ENCODE measurements at places on chromosomes 7 and 10.

- DNase-seq: no peak
Measured at GRCh38 chr10:126240483-126240882, 147.8 kb downstream of the ADAM12 start.

GRCh38 chr7:54349229-54349628 lies 192.9 kb upstream of the VSTM2A start:
- DNase-seq: no peak

- no peak for DNase-seq
Measured at GRCh38 chr7:156175003-156175402, 362.7 kb upstream of the SHH start.

DNA sequence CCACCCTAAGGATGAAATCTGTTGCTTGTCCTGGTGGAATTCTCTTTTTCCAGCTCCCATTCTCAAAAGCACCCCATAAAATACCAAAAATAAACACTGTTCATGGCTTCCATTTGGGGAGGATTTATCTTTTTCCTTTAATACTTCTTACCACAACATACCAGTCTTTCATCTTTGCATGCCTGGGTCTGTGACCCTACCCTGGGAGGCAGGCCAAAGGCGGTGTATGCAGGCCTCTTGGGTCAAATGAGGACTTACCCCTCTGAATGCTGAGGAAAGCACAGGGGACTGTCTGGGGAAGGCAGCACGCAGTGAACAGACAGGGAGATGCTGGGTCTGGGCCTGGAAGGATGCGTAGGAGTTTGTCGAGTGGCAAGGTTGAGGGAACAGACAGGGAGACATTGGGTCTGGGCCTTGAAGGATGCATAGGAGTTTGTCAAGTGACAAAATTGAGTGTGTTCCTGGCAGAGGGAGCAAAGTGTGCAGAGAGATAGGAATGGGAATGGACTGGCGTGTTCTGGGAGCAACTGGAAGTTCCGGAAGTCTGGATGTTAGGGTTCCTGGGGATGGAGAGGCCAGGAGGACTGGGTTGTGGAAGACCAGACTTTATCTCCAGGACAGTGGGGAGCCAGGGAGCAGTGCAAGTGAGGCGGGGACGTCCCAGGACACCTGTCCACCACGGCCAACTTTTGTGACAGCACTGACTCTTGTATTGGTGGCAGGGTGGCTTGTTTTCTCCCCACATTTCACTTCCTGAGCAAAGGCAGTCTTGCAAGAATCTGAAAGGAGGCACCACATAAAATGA lies 40.8 kb downstream of the MYL10 start:
- DNase-seq: no peak

- no peak for DNase-seq
Measured at GRCh38 chr7:87886875-87887274, 10.6 kb downstream of the DBF4 start.

DNA sequence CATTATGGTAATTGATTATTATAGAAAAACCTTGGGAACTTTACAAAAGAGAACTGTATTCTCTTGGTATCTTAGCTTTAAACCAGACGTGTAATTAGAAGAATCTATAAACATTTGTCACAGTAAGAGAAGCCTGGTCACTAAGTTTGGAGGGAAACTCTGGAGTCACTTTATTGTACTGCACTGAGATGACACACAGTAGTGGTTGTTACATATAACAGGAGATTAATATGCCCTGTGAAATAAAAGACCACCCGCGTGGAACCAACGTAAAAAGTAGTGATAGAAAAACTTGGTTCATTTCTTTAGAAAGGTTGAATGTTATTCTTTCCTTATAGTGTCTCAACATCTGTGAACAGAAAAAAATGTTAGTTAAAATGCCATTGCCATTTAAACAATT lies 416.1 kb downstream of the MDFIC start:
- DNase-seq: no peak

DNA sequence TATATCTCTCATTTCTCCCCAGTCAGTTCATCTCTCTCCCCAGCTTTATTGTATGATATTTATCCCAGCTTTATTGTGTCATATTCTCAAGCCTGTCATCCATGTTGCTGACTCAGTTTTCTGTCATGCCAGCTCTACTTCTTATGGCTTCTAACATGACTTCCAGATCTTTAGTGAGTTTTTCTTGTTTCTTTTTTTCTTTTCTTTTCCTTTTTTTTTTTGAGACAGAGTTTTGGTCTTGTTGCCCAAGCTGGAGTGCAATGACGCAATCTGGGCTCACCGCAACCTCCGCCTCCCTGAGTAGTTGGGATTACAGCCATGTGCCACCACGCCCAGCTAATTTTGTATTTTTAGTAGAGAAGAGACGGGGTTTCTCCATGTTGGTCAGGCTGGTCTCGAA lies 28.7 kb upstream of the CALU start:
- DNase-seq: peak; percentile 59

DNA sequence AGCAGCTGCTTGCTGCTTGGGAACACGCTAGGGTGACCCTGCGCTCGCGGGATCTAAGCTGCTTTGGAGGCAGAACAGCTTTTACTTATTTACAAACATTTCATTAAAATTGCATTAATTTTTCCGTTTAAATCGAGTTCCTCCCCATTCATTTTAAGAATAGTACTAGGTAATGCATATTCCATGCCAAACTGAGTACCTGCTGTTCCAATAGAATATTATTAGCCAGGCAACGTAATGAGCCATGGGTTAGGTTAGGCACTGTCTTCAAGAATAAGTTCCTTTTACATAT lies 860 bp downstream of the EXOC6 start:
- no peak for DNase-seq

DNA sequence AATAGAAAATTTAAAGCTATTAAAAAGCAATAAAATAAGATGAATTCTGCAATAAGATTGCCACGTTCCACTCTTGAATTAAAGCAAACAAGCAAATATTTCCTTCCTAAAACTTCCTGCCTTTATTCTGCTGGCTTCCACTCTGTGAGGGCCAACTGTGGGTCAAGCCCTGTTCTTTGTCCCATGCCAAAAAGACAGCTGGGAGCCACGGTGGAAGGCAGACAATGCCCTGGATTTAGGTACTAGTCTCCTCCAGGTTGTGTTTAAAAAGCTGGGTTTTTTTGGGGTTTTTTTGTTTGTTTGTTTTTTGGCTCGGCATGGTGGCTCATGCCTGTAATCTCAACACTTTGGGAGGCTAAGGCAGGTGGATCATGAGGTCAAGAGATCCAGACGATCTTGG lies 39.1 kb downstream of the LRRTM3 start:
- DNase-seq: no peak

DNA sequence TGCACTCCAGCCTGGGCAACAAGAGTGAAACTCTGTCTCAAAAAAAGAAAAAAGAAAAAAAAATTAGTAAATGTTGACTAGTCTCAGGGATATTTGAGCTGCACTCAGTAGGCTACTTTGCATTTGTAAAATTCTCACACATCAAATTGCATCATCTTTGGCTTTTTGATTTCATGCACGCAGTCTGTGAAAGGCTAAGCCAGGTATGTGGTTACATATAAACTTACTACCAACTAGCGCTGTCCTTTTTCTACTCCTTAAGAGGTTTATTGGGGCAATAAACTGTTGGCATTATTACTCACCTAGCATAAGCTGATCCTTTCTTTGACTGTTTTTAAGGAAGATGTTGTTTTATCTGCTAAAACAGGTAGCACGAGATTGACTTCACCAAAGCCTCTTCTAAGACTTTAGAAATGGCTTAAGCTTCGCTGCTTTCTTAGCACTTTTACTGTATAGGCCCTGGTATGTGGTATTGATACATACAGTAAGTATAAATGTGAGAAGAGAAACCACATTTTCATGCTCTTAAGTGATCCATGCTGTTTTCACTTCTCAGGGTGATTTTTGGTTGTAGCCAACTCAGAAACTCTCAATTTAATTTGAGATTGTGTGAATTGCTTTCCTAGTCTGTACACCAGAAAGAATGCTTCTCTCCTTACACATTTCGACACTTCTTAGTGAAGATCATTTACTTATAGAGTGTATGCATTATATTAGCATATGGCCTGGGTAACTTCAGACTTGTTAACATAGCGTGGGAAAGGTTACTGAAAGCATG lies 323.9 kb downstream of the AUTS2 start:
- no peak for DNase-seq

DNA sequence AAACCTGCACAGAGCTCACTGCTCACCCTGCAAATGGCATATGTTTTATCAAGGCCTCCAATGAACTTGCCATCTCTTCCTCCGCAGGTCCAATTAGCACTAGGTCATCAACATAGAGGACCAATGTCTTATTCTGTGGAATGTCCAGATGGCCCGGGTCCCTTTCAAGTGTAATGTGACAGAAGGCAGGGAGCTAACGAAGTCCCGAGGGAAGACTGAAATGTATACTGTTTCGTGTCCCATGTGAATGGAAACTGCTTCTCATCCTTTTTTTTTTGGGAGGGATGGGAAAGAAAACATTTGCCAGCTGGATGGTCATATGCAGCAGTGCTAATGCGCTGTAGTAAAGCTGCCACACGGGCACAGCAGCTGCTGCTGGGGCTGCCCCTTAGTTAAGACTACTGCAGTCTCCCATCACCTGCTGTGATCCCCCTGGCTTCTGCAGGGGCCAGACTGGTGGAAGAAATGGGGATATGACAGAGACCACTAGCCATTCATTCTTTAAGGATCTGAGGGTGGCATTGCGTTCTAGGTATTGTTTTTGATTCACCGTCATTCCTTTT lies 61.7 kb upstream of the CCNY start:
- DNase-seq: no peak

DNA sequence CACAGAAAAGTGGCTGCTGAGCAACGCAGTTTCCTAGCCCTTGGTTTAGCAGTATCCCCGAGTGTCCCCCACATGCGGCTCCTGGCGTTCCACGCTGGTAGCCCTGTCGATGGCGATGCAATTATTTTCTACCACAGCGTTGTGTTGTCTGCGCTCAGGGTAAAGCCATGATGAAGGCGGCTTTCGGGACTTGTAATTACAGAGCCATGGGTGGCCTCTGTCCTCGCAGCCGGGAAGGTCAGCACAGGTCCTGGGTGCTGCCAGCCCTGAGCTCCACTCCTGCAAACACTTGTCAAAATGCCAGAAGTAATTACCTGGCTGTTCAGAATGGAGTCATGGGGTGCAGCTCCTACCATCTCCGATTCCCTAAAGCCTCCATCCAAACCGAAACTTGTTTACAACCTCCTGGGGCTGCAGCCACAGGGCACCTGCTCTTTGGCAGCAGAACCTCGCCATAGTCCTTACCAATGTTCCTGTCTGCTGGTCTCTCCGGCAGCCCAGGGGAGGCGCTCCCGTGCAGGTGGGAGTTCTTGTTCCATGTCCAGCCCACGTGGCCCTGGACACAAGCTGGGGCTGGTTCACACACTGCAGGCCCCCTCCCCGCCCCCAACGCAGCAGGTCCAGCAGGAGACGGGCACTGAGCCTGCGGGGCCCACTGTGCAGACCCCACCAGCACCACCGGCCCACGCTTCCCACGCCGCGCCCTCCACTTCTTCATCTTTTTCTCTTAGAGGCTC lies 512.6 kb downstream of the PTPRN2 start:
- no peak for DNase-seq

- DNase-seq: no peak
Measured at GRCh38 chr7:131762753-131763152, 206.3 kb upstream of the PODXL start.

DNA sequence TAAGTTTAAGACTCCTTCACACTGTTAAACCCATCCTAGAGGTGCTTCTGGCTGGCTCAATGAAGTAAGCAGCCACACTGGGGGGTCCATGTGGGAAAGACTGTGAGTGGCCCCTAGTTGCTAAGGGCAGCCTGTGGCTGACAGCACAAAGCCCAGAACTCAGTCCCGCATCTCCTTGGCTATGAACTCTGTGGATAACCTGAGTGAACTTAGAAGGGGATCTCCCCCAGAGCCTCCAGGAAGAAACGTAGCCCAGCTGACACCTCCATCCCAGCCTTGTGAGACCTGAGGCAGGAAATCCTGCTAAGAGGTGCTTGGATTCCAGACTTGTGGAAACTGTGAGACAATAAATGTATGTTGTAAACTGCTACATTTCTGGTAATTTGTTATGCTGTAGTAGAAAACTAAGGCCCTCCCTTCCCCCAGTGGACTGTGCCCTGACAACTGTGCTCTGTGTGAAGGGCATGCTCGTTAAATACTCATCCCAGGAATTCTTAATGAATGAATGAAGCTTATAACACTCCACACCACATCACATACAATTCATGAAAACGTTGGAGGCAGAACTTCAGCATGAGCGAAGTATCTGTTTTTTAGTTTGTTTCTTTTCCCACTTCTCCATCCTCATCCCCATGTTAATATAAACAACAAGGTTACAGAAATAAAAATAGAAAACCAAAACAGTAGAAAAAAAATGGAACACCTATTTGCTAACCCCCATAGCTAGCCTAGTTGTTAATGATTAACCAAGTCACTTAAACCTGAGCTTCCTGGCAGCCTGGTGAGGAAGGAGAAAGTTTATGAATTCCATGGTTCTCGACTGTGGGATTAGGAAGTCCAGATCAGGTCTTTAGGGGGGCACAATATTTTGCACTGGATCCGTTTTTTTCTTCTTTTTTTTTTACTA lies 36.8 kb upstream of the AOAH start:
- DNase-seq: no peak

DNA sequence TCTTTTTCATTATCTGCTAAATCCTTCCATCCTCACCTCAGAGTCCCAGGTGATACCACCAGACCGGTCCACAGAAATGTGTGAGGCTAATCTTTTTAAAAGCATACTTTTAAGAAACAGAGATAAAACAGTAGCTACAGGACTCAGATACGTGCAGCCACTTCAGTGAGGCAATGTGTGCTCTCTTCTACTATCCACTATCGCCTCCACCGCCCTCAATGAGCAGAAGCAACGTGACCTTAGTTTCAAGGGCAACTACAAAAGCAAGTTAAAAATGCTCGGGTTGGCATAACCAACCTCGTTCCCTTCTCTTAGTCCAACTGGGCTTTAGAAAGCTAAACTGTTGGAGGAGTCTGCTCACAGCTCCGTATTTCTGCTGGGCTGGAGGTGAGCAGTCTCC lies 4.2 kb downstream of the FGFR2 start:
- no peak for DNase-seq

DNA sequence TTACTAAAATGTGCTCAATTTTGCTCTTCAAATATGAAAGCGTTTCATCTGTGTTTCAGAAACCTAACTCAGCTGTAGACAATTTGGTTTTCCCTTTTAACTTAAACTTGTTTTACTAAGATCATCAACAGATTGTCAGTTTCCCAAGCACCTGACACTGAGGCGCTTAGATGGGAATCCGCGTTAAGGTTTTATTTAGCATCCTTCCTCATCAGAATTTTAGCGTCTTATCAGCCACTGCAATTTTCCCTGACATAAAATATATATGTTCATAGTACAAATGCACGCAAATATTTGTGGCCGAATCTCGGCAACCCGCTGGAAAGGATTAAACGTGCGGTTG lies 1.2 kb downstream of the SGCE start:
- DNase-seq: no peak

Measured in inflammatory macrophage treated with lipopolysaccharide for 1 hour (primary cell).